Stimulated activated CD8-positive, alpha-beta memory T cell treated with anti-CD3 and anti-CD28 coated beads, Interleukin-2, amount 100 ng/mL, for 1 hour (primary cell): ENCODE measurements at places on chromosomes 2 and 18.

GRCh38 chr2:198220763-198221610, 416.6 kb downstream of the PLCL1 start:
- DNase-seq, result no peak

GRCh38 chr18:50006470-50007046, 188.4 kb downstream of the MYO5B start:
- DNase-seq, result no peak

DNA sequence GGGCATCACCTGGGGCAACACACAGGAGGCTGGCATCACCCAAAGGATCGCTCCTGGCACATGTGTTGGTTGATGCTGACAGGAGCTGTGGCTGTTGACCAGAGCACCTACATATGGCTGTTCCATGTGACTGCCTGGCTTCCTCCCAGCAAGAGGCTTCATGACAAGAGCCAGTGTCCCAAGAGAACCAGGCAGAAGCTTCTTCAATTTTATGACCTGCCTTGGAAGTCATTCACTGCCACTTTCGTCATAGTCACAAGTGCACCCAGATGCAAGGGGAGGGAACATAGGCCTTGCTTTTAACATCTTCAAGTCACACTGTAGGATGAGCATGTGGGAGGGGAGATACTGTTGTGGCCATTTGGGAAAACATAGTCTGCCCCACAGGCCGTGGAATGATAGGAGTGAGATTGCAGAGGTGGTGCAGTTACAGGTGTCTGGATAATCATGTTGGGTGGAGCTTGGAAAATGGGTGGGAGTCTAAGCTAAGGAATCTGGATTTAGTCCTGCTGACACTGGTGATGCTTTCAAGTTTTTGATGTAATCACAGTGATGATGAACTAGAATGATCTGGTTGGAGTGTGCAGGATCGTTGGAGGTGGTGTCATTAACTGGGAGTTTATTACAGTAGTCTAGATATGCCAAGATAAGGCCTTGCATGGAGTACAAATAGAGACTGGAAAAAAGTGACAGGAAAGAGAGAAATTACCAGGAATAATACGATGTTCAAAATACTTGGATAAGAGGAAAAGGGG, 107.0 kb downstream of the RAPGEF4 start:
- DNase-seq, result no peak

- DNase-seq, result no peak
Observed at GRCh38 chr2:227177592-227178336, 13.3 kb downstream of the COL4A3 start.

GRCh38 chr2:199201539-199201938, 256.2 kb downstream of the SATB2 start:
- DNase-seq, result no peak
